ENCODE measurements at places on chromosomes 16 and 17. TPM values are rescaled to one million over a fixed set of nuclear protein-coding genes. Genes with fewer than 3 reads are reported as not detected.

ITGB4 gene
- 26.8 TPM for total RNA-seq

RHBDF1 gene
- total RNA-seq, result 30.6 TPM

VWA3A gene
- 0.90 TPM for total RNA-seq

LAT gene
- total RNA-seq, result not detected

- DNase-seq, result no peak
Measured at GRCh38 chr16:31537362-31538242, 9.9 kb downstream of the AHSP start.

GRCh38 chr16:4336701-4337539, 14.2 kb downstream of the PAM16 start:
- DNase-seq, result no peak

DNA sequence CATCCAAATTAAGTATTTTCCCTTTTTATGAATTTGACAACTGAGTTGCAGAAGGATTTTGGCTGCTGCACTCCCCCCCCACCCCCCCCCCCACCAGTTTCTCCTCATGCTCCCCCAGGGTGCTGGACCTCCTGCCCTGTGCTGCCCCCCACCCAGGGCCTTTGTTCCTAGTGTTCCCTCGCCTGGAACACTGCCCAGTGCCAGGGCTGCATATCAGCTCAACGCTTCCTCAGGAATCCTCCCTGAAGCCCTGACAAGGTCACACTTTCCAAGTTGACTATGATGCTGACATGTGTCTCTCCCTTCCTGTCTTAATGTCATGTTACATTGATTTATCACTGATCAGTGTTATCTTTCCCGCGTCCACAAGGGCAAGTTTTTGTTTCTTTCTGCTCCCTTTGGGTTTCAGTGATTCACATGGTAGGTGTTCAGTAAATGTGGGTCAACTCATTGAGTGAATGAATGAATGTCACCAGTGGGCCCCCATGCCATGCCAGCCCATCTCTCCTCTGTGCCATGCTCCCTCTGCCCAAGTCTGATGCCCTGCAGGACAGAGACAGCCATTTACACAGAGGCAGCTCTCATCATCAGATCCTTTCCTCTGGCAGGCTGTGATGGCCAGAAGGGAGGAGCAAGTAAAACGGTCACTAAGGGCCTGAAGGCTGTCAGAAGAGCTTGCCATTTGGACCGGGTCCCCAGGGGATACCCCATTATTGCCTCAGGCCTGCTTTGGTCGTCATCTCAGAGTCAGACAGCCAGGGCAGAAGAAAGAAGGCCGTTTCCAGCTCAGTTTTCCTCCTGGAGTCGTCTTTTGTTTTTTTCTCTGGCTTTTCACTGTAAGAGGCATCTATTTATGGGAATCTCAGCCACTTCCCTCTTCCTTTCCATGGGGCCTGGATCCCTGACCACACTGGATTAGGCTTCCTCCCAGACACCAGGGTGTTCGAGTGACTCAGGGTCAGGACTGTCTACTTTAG, 386.2 kb downstream of the SNX29 start:
- DNase-seq, result peak; percentile 63
